Hematopoietic multipotent progenitor cell (in vitro differentiated cells): ENCODE measurements at places on chromosomes 6 and 20.

DNA sequence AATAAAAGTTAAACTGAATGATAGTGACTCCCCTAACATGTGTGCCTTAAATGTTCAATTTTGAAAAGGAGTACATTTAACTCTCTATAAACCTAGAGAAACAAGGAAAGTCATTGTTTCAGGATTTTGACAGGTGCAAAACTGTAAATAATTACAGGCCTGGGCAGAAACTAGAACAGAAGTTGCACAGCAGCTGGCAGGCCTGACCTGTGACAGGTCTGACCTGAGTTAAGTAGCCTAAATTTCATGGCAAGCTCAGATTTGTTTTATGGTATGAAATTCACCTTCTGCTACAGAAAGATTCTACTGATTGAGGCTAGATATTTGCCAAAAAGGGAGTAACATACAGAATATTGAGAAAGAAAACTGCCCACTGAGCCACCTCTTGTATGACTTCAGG, 166.1 kb downstream of the CDKAL1 start:
- DNase-seq = no peak

DNA sequence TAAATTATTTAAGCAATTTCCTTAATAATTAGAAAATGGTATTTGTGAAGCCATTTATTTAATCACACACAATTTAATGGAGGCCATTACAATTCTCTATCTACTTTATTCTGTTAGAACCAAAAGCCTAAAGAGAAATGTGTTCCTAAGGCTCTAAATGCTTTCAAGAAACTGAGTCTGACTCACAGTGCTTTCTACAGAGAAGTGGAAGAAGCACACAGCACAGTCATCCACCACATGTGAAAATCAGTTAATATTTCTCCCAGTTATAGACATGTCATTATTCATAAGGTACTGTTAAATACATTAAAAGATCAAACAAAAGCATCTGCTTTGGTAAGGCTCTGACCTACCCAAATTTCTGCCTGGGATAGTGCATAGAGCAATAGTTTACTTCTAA, 214.4 kb downstream of the ALDH8A1 start:
- DNase-seq = no peak

GRCh38 chr6:127415096-127415495, 44.1 kb downstream of the KIAA0408 start:
- no peak for DNase-seq

DNA sequence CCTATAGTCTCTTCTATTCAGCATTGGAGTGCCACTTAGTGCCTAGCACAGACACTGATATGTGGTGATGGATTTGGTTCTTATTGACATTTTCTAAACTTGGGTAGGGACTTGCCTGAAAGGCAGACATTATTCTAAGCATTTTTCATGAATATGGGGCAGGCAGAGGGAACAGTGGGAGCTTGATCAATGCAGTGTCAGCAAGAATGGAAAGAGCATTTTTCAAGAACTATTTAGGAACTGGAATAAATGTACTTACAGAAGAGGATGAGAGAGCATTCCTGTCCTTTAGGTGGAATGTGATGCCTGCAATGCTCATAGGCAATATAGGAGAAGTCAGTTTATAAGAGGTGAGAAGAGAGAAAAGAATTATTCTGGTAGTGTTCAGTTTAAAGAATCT, 26.2 kb downstream of the DEFB114 start:
- DNase-seq = no peak

DNA sequence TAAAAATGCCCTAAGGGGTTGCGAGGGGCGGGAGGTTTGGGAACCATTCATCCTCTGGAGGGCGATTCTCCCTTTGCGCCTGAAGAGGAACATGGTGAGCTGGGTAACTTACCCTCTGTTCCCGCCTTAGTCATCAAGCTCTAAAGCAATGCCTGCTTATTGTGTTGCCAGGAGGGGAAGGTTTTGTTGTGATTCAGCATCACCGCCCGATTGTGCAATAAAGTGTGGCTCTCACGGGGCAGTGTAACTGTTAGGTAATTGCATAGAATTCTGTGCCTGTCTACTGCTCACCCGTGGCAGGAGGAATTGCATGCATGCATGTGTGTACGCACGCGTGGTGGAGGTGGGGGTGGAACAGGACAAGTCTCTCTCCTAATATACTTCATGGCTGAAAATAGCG, 95.5 kb upstream of the AGPAT4 start:
- peak; percentile 24 for DNase-seq

DNA sequence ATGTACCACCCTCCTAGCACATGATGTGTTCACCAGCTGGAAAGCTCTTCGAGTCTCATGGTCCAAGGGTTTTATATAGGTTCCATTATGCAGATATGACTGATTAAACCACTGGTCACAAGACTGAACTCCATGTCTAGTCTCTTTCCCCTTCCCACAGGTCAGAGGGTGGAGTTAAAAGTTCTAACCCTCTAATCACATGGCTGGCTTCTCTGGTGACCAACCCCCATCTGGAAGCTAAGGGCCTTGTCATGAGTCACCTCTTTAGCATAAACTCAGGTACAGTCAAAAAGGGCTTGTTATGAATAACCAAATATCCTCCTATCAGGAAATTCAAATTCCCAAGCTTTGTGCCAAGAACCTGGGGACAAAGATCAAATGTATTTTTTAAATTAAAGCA, 52.0 kb upstream of the KLHL31 start:
- no peak for DNase-seq

DNA sequence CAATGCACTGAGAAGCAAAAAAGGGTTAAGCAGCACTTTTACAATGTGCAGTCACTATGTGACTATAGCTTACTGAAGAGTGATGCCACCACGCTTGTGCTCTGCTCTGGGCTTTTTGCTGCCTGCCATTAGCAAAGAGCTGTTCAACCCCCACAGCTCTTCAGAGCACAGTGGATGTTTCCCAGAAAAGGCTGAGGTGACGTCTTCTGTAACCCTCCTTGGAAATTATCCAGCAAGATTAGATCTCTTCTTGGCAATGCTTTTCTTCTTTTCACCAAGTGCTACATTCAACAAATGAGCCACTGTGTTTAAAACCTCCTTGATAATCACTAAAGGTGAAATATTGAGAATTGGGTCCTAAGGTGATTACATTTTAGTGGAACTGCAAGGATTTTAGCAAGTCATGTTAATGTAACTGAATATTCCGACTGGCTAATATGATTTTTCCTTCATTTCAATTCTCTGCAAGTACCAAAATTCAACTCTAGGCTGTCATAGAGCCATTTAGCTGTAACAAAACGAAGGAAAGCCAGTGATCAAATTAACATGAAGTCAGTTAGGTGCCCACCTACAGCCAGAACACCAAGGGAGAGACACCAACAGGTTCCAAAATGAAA, 34.9 kb downstream of the ELOVL5 start:
- no peak for DNase-seq

GRCh38 chr20:44745598-44746366, at the start of gene KCNK15:
TSS of gene KCNK15 (plus strand) at chr20:44745865. CDS start at chr20:44745911, 46 bp downstream.
- no peak for DNase-seq

GRCh38 chr6:46848684-46849360, 55.6 kb downstream of the MEP1A start:
- peak; percentile 3 for DNase-seq

GRCh38 chr6:43359381-43359780, 10.1 kb downstream of the ZNF318 start:
- no peak for DNase-seq

- DNase-seq = no peak
Measured at GRCh38 chr6:122042960-122043735, 356.3 kb upstream of the HSF2 start.

- DNase-seq = no peak
Measured at GRCh38 chr6:97819710-97820109, 536.7 kb upstream of the MMS22L start.

DNA sequence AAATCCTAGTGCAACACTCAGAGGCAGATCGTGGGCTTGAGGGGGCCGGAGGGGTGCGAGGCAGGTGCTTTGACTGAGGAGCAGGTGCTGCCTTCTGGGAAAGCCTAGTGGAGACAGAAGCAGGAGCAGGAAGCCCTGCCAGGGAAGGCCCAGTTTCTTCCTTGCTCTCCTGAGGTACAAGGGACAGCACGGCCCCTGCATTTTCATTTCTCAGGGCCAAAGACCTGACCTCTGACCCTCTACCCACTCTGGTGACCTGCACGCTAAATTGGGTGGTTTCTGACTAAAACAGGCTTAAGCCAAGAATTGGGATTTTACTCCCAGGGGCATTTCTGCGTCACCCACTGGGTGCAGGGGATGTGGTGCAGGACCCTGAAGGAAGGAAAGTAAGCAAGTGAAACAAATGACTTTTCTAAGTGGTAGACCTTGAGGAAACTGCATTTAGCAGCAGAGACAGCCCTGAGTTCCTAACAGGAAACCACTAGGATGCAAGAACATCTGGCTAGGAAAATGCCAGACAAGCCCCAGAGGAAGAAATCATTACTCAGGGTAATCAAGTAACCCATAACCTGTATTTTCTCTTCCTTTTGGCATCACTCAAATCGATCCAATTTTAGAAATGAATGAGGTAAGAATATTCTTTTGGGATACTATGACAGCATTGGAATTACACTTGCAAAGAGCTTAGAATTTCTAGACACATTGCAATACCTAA, 141.7 kb downstream of the CD164 start:
- DNase-seq = no peak

DNA sequence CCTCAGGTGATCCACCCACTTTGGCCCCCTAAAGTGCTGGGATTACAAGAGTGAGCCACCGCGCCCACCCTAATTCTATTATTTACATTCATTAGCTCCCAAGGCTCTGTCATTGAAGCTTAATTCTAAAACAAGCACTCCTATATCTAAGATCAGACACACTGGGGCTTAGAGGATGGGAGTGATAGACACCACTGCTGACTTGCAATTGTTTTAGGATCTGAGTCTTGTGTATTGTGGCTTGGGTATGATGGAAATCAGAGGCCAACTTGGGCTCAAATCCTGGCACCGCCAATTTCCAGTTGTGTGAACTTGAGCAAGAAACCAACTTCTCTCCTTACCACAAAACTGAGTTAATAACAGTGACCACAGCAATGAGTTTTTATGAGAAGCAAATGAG, 34.7 kb downstream of the MTRES1 start:
- no peak for DNase-seq

- DNase-seq = no peak
Measured at GRCh38 chr6:88163616-88164015, 2.5 kb downstream of the CNR1 start.

- DNase-seq = no peak
Measured at GRCh38 chr6:6721606-6722005, 133.1 kb downstream of the LY86 start.

GRCh38 chr6:135012764-135013163, 41.9 kb downstream of the HBS1L start:
- DNase-seq = no peak

GRCh38 chr6:149563203-149563927, 2.8 kb upstream of the GINM1 start:
- no peak for DNase-seq

GRCh38 chr20:50848341-50848808, 53.5 kb downstream of the BCAS4 start:
- DNase-seq = no peak

DNA sequence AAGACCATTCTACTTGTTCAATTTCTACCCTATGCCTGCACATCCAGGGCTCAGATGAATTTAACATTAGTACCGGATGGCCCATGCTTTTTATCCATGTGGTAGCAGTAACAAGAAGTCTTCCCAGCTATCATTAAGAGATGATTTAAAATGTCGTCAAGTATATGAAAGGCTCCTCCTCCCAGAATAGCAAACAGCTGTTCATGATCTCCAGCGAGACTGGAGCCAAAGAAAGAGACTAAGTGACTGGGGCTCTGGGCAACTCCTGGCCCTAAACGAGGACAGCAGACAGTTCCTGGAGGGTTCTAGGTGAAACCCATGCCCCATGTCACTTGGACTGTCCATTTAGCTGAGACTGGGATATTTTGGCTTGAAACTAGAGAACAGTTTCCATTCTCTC, 160.8 kb downstream of the CDC5L start:
- no peak for DNase-seq

DNA sequence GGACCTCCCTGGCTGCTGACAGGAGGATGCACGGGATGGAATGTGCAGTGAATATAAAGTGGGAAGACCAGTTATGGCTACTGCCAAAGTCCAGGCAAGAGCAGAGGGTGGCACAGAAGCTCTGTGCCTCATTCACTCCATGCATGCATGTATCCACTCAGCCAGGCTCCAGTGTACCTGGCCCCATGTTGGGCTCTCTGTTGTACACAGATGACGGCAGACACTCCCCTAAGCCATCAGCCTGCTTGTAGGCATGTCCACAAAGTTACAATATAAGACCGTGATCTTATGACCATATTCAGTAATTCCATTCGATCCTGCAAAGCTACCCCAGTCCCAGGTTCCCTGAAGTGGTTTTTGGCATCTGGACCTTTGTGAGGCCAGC, 116.8 kb downstream of the PREX1 start:
- DNase-seq = no peak

DNA sequence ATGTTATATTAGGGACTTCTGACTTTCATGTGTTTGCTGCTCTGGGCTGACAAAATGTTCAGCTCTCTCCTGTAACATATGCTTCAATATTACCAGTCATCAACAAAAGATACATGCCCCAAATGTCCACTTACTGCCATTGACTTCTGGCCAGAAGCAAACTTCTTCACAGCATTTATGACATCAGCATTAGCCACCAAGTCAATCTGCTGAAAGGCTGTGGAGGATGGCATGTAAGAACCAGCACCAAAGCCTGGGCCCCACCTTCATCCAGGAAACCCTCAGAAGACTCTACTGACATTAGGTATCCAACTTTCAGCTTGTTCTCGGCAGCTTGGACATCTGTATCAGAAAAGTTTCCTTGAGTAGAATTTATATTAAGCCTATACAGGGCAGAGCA, 595.5 kb downstream of the COL12A1 start:
- no peak for DNase-seq

DNA sequence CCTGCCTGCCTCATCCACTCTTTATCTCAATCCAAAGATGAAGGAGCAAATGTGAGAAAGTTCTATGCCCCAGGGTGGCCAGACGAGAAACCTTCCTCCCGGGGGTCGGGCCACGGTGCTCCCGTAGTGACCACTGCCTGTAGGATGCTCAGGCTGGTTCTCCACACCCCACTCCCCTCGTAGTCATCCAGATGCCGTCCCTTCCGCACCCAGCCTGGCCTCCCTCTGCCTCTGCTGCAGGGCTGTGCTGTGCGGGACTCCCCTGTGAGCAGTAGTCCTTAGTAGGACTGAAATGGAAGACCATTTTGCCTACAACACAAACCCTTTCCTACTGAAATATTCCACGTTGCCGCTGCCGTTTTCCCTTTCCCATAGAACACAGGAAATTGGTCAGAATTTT, 2.0 kb downstream of the TMC2 start:
- no peak for DNase-seq

- DNase-seq = no peak
Measured at GRCh38 chr6:95186710-95187109, 390.6 kb upstream of the MANEA start.

- DNase-seq = peak; percentile 88
Measured at GRCh38 chr6:26311385-26312095, 53.5 kb upstream of the BTN3A2 start.

GRCh38 chr6:159161839-159162238, 7.4 kb upstream of the FNDC1 start:
- no peak for DNase-seq

DNA sequence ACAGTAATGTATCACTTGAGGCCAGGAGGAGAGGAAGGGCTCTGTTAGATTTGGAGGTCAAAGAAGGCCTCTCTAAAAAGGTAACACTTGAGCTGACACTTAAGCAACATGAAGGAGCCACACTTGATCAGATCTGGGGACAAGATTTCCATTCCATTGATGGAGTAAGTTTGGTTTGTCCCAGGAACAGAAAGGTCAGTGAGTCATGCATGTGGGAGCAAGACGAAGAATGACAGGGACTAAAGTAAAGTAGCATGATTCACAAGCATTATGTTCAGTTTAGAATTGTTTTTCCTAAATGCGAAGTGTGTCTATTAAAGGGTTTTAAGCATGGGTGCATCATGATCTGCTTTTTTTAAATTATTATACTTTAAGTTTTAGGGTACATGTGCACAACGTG, 47.4 kb downstream of the COL21A1 start:
- DNase-seq = no peak
